ENCODE measurements at places on chromosomes 6 and 20.

- DNase-seq: peak; percentile 53
Observed at GRCh38 chr20:56439771-56440291, 27.8 kb downstream of the CASS4 start.

DNA sequence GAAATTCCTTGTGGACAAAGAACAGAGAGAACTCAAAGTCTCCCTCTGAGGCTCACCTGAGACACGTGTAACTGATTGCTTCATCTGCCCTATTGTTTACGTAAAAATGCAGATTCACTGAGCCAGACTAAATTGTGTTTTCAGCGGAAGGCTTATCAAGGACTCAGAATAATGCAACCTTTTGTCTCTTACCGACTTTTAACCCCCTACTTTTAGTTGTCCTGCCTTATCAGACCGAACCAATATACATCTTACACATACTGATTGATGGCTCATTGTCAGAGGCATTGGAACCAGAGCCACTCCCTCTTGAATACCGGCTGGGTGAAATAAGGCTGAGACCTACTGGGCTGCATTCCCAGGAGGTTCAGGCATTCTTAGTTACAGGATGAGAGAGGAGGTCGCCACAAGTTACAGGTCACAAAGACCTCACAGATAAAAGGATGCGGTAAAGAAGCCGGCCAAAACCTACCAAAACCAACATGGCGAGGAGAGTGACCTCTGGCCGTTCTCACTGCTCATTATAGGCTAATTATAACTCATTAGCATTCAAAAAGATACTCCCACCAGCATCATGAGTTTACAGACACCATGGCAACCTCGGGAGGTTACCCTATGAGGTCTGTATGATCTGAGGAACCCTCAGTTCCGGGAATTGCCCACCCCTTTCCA, 95.5 kb upstream of the ZNF184 start:
- DNase-seq: no peak

DNA sequence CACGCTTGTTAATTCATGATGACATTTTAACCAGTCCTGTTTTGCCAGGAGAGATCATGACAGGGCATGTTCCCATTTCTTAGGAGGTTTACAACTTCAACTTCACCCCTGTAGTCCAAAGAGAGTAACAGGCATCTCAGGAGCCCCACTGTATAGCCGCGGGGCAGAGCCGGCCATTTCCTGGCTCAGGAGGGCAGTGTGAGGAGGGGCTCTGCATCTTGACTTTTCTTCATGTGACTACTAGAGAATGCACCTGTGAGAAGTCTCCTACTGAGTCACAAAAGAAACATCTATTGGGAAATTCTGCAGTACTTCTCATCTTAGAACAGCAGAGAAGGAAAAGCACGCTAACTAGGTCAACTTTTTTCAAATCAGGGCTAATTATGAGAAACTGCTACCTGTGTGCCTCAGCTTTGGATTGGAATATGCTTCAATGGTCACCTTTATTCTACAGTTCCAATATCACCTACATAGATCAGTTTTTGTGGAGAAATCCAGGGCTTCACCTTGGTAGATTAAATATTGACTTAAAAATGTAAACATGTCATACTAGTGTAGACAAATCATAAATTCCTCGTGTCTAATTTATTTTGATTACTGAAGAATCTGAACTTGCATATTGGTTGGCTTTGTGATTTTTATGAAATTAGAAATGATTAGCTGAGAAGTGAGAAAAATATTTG, 28.6 kb upstream of the SIM1 start:
- DNase-seq: no peak

GRCh38 chr6:52994031-52994838, 849 bp downstream of the GSTA4 start:
- DNase-seq: no peak

- no peak for DNase-seq
Observed at GRCh38 chr20:24147961-24148360, 159.4 kb upstream of the GGTLC1 start.

DNA sequence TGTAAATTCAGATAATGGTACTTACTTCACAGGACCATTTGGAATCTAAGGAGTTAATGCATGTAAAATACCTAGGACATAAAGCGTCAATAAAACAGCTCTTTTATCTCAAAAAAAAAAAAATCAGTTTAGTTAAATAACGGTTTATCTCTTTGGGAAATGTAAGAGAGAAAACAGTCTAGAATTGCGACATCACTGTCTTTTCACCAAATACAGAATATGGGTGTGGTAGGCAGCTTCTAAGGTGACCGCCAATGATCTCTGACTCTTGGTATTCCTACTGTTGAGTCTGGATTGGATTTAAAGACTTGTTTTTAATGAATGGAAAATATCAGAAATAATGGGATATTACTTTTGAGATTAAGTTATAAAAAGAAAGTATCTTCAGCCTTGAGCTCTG, 111.5 kb downstream of the EYS start:
- no peak for DNase-seq

DNA sequence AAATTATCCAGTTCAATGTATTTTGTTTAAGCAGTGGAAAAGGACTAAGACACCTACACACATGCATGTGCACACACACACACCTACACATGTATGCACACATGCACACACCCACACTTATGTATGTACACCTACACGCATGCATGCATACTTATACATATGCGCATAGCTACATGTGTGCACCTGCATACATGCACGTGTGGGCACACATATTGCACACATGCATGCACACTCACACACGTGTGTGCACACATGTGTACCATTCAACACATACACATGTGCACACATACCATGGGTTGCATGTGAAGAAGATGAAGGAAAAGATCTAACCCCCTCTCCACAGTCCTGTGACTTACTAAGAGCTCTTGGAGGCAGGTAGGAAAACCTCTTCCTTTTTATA, 122.0 kb upstream of the MAFB start:
- no peak for DNase-seq

- DNase-seq: no peak
Observed at GRCh38 chr6:18177286-18177965, 22.2 kb downstream of the KDM1B start.

DNA sequence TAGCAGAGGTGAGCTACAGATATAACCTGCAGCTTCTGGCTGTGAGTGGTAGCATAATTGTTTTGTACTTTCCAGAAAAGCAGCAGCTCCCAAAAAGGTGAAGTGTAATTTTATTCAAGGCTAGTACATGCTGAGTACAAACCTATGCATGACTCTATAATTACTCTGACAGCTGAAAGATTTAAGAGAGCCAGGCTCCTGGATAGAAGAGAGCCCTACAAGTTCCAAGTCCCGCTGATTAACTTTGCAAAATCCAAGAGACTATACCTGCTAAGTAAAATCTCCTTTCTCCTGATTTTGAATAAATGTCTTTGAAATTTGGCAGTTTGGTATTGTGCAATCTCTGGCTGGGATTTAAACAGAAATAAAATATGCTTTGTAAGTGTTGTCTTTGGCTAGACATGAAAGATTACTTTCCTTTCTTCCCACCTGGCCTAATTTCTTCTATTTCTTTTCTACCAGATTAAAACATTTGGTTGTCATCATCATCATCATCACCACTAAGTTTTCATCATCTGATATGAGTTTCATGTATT, 79.5 kb downstream of the CTNNBL1 start:
- no peak for DNase-seq

DNA sequence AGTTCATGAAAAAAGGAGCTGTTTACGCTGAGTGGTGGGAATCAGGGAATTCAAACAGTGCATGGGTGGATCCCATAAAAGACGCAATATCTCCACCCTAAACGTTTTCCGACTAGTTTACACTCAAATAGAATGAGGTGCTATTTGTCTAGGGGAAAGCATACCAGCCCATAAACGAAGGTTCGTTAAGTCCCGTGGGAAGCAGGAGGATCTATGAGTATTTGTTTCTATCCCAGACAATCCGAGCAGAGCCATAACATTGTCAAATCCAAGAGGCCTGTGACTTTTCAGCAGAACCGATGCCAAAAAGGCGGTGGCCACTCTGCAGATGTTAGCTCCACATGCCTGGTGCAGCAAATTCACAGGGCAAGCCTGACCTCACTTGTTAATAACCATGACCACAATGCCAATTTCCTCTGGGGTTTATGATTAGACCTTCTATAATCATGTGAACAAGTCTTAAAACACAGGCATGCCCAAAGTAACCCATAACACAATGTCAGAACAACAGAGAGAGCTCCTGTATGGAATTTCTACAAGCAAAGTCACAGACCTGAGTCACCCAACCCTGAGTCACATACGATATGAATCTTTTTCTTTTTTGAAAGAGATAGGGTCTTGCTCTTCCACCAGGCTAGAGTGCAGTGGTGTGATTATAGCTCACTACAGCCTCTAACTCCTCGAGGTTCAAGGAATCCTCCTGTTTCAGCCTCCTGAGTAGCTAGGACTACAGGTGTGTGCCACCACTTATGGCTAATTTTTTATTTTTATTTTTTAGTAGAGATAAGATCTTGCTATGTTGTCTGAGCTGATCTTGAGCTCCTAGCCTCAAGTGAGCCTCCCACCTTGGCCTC, 123.3 kb downstream of the KIF13A start:
- no peak for DNase-seq

DNA sequence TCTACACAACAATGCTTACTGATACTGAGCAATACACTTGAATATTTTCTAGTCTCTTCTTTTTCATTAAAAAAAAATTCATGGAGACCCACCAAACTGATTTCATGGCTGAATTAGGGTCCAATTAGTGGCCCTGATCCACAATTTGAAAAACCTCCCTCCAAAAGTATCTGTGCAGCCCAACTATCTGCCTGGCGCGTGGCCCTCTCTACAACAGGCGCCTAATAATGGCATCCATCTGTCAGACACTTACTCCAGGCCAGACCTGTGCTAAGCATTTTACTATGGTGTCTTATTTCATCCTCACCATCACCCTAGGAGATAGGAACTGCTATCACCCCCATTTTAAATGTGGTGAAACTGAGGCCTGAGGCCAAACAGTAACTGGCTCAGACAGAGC, 14.0 kb downstream of the TFEB start:
- no peak for DNase-seq

DNA sequence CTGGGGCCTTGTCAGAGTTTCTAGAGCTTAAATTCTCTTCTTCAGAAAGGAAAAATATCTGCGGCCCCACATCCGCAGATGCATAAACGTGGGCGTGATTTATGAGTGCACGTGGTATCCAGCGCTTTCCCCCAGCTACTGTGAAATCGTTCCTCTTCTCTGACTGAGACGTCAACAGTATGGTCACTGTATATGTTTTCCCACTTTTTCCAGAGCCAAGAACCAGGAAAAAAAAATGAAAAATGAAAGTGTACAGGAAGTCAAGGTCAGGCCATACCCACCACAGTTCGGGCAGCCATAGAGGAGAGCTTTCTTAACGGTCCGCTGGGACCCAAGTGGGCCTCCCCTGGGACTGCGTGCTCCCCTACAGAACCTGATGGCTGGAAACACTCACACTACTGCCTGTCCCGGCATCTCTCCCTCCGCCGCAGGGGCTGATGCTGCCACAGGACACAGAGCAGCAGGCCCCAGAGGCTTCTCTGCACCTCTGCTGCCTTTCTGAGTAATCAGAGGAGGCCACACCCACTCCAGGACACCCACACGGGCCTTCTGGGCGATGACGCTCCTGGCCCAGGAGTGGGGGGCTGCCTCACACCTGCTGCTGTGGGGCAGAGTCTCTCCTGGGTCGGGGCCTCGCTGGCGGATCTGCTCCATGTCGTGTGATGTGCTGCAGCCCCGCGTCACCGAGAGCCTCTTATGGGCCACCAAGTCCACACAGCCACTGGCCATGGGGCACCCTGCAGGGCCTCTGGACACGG, 16.4 kb upstream of the STX16 start:
- DNase-seq: peak; percentile 66

DNA sequence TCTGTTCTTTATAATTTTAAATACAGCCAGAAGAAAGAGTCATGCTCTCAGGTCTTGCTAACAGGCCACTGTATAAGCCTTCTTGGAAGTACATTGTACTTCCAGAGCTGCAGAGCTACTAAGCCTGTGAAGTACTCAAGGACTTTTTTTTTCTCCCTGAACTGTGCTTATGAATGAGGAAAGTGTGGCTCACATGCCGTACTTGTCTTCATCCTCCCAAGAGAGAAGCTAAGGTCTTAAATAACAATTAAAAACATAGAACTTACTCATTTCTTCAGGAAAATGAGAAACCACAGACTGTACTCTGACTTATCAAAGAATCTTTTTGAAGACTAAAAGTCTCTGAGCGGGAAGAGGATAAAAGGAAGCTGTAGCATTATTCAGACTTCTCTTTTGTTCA, 218.3 kb downstream of the HTR1B start:
- DNase-seq: no peak

GRCh38 chr6:121677571-121677970, 242.1 kb downstream of the GJA1 start:
- no peak for DNase-seq

DNA sequence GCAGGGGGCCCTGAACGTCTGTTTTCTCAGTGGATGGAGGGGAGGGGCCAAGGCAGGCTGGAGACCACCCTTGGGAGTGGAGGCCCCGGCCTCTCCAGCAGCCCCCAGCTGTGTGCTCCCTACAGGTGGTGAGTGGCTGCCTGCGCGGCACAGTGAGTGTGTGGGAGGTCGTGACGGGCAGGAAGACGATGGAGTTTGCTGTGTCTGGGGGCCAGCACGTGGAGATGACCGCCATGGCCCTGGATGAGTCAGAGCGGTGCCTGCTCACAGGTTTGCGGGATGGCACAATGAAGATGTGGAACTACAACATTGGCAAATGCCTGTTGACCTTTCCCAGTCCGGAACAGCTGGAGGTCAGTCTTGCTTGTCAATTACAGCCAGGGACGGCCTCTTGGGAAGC, 52.6 kb downstream of the EFCAB8 start:
- DNase-seq: no peak

DNA sequence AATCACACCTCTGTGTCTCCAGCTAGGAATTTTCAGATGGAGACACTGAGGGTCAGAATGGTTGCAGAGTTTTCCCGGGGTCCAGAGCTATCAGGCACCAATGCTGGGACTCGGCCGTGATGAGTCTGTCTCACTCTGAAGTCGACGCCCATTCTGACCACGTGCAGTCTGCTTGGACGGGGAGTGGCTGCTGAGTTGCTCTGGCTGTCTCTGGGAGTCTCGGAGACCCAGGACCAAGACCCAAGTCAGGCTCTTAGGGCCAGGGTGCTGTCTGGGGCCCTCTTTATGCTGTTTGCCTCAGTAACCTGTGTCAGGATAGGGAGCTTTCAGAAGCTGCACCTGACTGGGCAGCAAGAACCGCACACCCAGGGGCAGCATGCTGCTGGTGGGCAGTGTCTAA, 4.6 kb downstream of the IP6K3 start:
- DNase-seq: no peak

DNA sequence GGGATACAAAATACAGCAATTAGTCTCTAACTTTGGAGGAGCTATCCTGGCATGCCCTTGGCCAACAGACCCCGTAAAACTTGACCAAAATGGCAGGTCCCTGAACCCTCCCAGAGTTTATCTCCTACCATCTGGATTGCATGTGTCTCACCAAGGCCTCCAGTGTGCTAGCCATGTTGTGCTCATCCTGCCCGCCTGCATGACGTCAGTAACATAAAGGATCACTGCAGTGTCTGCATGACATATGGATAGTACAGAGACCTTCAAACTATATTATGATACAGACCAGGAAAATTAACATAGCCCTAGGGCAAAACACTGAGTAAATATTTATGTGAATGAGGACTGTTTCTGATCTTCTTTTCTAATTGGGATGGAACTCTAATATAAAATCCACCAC, 25.3 kb downstream of the CPXM1 start:
- DNase-seq: no peak

Data from stimulated activated CD8-positive, alpha-beta memory T cell treated with anti-CD3 and anti-CD28 coated beads, Interleukin-4, amount 100 ng/mL, for 48 hours (primary cell).